ENCODE measurements at places on chromosomes 13 and 19.
A peak's percentile ranks its signal among the peaks of the same experiment; 100 is the strongest.

DNA sequence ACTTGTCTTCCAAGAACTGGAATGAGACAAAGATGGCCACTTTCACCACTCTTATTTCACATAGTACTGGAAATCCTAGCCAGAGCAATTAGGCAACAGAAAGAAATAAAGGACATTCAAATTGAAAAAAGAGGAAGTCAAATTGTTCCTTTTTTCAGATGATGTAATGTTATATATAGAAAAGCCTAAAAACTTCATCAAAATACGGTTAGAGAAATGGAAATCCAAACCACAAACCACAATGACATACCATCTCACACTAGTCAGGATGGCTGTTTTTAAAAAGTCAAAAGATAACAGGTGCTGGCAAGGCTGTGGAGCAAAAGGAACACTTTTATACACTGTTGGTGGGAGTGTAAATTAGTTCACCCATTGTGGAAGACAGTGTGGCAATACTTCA lies 113.3 kb upstream of the SPRY2 start:
- DNase-seq: no peak

DNA sequence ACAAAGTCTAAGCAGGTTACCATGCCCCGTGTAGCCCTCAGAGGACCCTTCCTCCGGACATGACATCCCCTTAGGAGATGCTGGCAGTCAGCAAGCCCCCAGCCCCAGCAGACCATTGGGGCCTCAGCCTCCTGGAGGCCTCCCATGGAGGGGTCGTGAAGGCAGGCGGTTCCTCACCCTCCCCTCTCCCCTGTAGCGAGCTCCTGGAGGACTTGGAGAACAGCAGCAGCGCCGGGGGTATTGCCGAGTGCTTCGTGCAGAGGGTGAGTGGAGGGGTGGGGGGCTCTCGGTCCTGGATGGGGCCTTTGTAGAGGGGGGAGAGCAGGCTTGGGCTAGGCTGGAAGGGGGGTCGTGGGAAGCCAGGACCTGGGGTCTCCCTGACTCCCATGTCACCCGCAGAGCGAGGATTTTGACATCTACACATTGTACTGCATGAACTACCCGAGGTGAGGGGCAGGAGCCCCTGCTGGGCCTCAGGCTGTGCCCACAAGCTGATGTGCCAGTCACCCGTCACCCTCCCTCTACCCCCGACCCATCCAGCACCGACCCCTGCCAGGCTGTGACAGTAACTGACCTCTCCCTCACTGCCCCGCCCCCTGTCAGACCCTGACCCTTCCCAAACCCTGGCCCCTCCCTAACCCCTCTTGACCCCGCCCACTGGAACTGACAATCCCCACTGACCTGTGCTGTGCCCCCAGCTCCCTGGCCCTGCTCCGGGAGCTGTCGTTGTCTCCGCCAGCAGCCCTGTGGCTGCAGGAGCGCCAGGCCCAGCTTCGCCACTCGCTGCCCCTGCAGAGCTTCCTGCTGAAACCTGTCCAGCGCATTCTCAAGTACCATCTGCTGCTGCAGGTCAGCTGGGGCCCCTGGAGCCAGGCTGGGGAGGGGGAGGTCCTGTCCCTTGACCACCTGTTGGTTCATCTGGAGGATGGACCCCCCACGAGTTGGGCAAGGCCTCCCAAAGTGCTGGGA lies 4.0 kb downstream of the PLEKHG2 start:
- no peak for DNase-seq

GRCh38 chr19:45263013-45263412 lies 11.9 kb downstream of the MARK4 start:
- DNase-seq: no peak

- DNase-seq: no peak
Observed at GRCh38 chr19:54906819-54907218, 871 bp downstream of the NCR1 start.

DNA sequence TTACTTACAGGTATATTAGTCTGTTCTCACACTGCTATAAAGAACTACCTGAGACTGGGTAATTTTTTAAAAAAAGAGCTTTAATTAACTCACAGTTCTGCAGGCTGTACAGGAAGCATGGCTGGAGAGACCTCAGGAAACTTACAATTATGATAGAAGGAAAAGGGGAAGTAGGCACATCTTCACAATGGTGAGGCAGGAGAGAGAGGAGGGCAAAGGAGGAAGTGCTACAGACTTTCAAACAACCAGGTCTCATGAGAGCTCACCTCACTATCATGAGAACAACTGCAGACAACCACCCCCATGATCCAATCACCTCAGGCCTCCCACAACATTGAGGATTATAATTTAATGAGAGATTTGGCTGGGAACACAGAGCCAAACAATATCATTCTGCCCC lies 511.7 kb downstream of the SLITRK6 start:
- DNase-seq: no peak

DNA sequence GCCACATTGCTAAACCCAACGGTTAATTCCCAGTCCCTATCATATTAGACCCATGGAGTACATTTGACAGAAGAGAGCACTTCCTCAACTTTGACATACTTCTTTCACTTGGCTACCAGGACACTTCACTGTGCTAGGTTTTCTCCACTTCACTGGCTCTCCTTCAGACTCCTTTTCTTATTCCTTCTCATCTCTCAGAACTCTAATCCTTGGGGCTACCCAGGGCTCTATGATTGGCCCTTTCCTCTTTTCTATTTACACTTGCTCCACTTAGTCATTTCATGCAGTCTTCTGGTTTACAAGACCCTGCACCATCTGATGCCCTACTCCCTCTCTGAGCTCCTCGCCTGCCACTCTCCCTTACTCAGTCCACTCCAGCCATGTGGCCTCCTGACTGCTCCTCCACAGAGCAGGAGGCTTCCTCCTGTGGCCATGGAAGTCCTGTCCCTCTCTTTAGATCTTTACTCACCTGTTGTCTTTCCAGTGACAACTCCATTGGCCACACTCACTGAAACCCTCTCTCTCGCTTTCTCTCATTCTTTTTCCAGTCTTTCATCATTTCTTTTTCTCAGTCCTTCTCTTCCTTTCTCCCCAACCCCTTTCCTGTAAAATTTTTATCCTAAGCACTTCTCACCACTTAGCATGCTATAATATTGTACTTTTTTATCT lies 90.4 kb downstream of the TBC1D4 start:
- no peak for DNase-seq

GRCh38 chr19:5607318-5608275 lies 15.0 kb downstream of the SAFB2 start:
- DNase-seq: no peak

- no peak for DNase-seq
Observed at GRCh38 chr19:31317093-31317492, 32.1 kb downstream of the TSHZ3 start.

GRCh38 chr13:55653497-55653896 lies 1487.2 kb upstream of the PRR20A start:
- no peak for DNase-seq

DNA sequence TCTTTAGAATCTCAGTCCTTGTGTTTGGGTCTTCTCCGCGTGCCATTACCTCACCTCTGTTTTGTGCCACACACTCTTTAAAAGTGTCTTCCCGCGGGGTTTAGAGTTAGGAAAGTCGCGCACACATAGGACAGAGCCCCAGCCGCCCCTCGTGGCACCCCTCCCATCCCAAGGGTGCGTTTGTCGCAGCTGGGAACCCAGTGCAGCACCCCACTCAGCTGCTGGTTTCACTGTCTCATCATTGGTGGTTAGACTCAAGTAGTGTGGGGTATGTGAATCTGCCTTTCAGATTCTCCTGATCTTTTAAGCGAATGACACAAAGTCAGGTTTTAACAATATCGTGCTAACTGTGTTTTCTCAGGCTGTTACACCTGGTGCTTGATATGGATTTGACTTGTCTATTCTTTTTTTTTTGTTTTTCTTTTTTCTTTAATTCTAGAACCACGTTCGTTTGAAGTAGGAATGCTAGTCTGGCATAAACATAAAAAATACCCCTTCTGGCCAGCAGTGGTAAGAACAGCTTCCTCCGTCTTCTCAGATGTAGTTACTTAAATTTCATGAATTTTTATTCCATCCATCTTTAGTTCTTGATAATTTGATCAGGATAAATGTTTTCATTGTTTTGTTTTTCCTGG lies 19.5 kb upstream of the NDUFS7 start:
- no peak for DNase-seq

- DNase-seq: peak; percentile 50
Observed at GRCh38 chr19:11361037-11361770, 6.0 kb downstream of the PLPPR2 start.

GRCh38 chr13:113209336-113209758 lies at the start of gene CUL4A:
Gene CUL4A, plus strand, starts transcription at chr13:113209613. Its CDS starts 15 bp downstream, at chr13:113209628.
- peak; percentile 78 for DNase-seq

DNA sequence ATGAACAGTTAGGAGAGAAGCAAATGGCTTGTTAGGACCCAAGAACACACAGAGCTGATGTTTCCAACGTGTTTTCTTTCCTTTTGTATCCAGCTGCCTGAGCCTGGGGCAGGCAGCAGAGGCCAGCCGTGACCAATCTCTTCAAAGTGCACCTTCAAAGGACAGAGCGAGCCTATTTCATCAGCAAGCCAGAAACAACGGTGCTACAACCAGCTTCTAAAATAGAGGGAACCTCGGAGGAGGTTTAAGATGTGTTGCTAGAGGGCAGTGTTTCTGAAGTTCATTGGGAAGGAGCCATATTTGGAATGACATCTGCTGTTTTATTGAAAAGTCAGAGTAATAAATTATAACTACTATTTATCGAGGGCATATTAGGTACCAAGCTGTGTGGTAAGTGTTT lies 56.2 kb upstream of the RFC3 start:
- no peak for DNase-seq

GRCh38 chr13:50646070-50646469 lies 197.4 kb downstream of the DLEU7 start:
- DNase-seq: no peak

DNA sequence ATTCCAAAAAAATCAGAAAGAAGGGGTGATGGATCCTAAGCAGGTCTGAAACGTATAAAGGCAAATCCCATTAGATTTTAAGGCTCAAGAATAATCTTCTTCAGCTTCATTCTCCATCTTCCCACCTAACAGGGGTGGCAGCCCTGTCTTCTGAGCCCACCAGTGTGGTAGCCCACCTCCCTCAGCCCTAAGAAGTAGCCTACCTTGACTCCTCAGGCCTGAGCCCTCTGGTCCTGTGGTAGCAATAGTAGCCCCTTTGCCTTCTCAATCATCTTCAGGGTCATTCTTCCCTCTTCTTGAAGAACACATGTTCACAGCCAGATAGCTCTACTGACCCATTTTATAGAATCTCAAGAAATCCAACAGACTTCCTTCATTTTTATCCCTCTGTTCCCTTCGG lies 33.7 kb downstream of the N4BP2L2 start:
- DNase-seq: no peak

DNA sequence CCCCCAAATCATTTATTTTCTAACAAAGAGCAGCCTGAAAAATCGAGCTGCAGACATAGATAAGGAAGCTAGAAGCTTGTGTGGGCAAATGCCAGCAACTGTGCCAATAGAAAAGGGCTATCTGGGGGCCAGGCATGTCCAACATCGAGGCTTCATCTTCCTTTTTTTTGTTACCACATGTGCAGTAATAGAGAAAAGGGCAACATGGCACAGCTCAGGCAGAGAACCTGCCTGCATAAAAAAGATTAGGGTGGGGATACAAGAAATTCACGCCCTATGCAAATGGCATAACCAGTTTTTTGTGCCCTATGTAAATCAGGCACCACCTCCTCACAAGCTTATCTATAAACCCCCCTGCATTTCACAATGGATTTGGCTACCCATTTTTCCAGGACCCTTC lies 60.4 kb upstream of the ABCC4 start:
- DNase-seq: no peak

- peak; percentile 18 for DNase-seq
Observed at GRCh38 chr13:97574926-97575325, 141.0 kb downstream of the RAP2A start.

GRCh38 chr13:113135281-113135760 lies 12.7 kb downstream of the F10 start:
- no peak for DNase-seq

GRCh38 chr19:35833972-35834371 lies 18.3 kb downstream of the NPHS1 start:
- no peak for DNase-seq

- DNase-seq: no peak
Observed at GRCh38 chr19:18712981-18713380, 29.5 kb downstream of the CRTC1 start.

- DNase-seq: no peak
Observed at GRCh38 chr13:62631124-62631523, 1215.5 kb upstream of the PCDH20 start.

Data from activated CD4-positive, alpha-beta T cell treated with anti-CD3 and anti-CD28 coated beads, Interleukin-2, amount 50 U/mL, for 48 hours (primary cell).